Cardiac muscle cell (in vitro differentiated cells and primary cell): ENCODE measurements at places on chromosomes 1 and 21. TPM values are rescaled to one million over a fixed set of nuclear protein-coding genes. Genes with fewer than 3 reads are reported as not detected.

SYTL1 gene
- 14.7 and 23.5 TPM in 2 replicates for total RNA-seq

TMPRSS15 gene
- not detected in 2 replicates for total RNA-seq

UBE2U gene
- total RNA-seq, result 0.11 TPM in 1 of 2 replicates, not detected in the other

UBR4 gene
- total RNA-seq, result 105 and 206 TPM in 2 replicates

CFHR5 gene
- total RNA-seq, result 0.39 TPM in 1 of 2 replicates, not detected in the other

SELL gene
- total RNA-seq, result 0.63 TPM in 1 of 2 replicates, not detected in the other

NTRK1 gene
- total RNA-seq, result 3.6 and 3.8 TPM in 2 replicates

FAM72D gene
- 0.14 and 6.4 TPM in 2 replicates for total RNA-seq

DDAH1 gene
- 14.0 and 15.5 TPM in 2 replicates for total RNA-seq

RNU1-2 gene
- total RNA-seq, result under 0.01 TPM in 2 replicates

SPAG17 gene
- total RNA-seq, result 0.42 and 0.78 TPM in 2 replicates

NECTIN4 gene
- not detected in 2 replicates for total RNA-seq

CYYR1 gene
- 2.6 and 3.9 TPM in 2 replicates for total RNA-seq

CDA gene
- total RNA-seq, result not detected in 2 replicates

OXCT2 gene
- total RNA-seq, result 0.21 and 0.25 TPM in 2 replicates

MMEL1 gene
- not detected in 2 replicates for total RNA-seq

HAO2 gene
- not detected in 2 replicates for total RNA-seq

IRF6 gene
- total RNA-seq, result 1.4 and 2.6 TPM in 2 replicates
